ENCODE measurements at places on chromosomes 2 and 18. TPM values are rescaled to one million over a fixed set of nuclear protein-coding genes. Genes with fewer than 3 reads are reported as not detected.

IL36RN gene
- not detected for total RNA-seq

ONECUT2 gene
- total RNA-seq: under 0.01 TPM

LYPD6B gene
- total RNA-seq: 2.4 TPM

RAB27B gene
- total RNA-seq: 27.6 TPM

CHRNG gene
- total RNA-seq: not detected

XIRP2 gene
- total RNA-seq: not detected

HOXD12 gene
- total RNA-seq: not detected

ANKRD30BL gene
- total RNA-seq: not detected

VWC2L gene
- not detected for total RNA-seq

DNER gene
- total RNA-seq: 1.7 TPM

MFSD2B gene
- total RNA-seq: 0.13 TPM

RAX gene
- total RNA-seq: not detected

ZC3H15 gene
- 62.2 TPM for total RNA-seq

MERTK gene
- 0.65 TPM for total RNA-seq

PREPL gene
- total RNA-seq: 47.6 TPM

KCNG2 gene
- total RNA-seq: not detected

CDK15 gene
- total RNA-seq: 0.11 TPM

MOGAT1 gene
- total RNA-seq: not detected

CYTIP gene
- total RNA-seq: 0.76 TPM

SCN2A gene
- 1.0 TPM for total RNA-seq

SKA1 gene
- 10.7 TPM for total RNA-seq

STARD6 gene
- 1.2 TPM for total RNA-seq

IL18R1 gene
- total RNA-seq: 4.2 TPM

CAPN14 gene
- total RNA-seq: 0.13 TPM

SLC19A3 gene
- 9.3 TPM for total RNA-seq

G6PC2 gene
- total RNA-seq: not detected

CKAP2L gene
- total RNA-seq: 7.1 TPM

UGT1A4 gene
- not detected for total RNA-seq
